Myocyte (in vitro differentiated cells): ENCODE measurements at places on chromosomes 6 and 20.

DNA sequence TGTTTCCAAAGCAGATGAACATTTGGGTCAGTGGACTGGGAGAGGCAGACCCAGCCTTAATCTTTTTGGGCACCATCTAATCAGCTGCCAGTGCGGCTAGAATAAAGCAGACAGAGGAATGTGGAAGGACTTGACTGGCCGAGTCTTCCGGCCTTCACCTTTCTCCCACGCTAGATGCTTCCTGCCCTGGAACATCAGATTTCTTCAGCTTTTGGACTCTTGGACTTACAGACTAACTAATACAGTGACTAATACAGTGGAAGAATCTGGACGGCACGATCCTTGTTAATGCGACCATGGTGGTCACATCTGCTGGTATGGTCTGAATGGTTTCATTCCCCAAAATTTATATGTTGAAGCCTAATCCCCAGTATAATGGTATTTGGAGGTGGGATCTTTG, 122.6 kb upstream of the NXT1 start:
- DNase-seq: no peak

- DNase-seq: no peak
Observed at GRCh38 chr20:17012546-17013226, 214.2 kb upstream of the PCSK2 start.

GRCh38 chr6:124962639-124963415, 590 bp downstream of the RNF217 start:
- peak; percentile 69 for DNase-seq

GRCh38 chr6:105510746-105511145, 107.9 kb upstream of the PREP start:
- DNase-seq: no peak

GRCh38 chr6:124285146-124285545, 481.5 kb downstream of the NKAIN2 start:
- DNase-seq: no peak

- DNase-seq: no peak
Observed at GRCh38 chr6:159092631-159093030, 47.8 kb upstream of the TAGAP start.

DNA sequence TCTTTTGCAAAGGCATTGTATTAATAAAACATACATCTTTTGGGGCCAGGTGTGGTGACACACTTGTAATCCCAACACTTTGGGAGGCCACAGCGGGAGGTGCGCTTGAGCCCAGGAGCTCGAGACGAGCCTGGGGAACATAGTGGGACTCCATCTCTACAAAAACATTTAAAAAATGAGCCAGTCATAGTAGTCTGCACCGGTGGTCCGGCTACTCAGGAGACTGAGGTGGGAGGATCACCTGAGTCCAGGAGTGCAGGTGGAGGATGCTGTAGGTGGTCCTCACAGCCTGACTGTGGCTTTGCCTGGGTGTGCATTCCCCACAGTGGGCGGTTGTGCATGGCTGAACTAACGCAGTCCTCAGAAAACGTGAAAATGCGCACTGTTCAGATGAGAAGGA, 162.5 kb downstream of the DLL1 start:
- no peak for DNase-seq

GRCh38 chr6:163526346-163526745, 111.8 kb downstream of the QKI start:
- no peak for DNase-seq

DNA sequence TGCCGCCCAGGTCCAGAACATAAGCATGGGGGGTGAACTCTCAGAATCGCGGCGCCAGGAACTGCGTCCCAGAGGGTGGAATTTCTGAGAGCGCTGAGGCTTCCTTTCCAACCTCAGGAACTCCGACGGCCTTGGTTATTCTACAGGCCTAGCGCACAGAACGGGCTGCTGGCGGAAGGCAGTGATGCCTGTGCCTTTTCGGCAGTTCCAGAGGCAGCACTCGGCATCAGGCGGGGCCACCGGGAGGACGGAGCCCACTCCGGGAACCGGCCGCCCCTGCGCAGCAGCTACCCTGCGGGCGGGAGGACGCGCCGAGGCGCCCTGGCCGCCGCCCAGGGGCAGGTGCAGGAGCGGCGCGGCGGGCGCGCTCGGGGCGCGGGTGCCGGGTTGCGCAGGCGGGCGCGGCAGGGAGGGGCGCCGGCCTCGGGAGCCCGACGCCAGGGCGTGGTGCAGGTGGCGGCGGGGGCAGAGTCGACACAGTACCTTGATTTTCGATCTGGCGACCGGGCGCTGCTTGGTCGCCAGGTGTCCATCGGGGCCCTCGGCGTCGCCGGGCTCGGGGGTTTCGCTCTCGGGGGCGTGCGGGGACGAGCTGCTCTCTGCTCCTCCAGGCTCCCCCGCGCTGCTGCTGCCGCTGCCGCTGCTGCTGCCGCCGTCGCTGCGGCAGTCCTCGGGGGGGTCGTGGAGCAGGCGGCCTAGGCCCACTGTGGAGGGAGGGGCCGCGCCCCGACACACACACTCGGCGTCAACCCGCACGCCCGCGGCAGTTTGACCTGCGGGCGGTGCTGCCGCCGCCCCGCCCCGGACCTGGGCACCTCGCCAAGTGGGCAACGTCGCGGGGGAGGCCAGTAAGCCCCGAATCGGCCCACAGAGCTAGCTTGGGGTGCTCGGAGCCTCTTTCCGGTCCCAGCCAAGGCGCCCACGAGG, 1.3 kb downstream of the OVOL2 start:
- DNase-seq: no peak

DNA sequence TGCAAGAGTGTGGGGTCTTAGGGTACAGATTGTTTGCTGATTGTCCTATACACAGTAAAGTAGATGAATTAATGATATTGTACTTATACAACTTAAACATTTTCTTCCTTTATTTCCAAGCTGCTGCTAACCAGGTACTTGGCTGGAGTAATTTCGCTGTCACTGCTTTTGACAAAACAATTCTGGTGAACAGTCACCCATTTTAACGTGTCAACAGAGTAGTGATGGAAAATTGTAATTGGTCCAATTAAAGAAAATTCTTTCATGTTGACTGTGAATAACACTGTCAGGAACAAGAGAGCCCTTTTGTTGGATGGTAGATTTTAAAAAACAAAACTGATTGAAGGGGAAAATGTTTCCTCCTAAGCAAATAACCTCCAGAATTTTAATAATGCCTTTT, 26.4 kb upstream of the MROH8 start:
- no peak for DNase-seq

DNA sequence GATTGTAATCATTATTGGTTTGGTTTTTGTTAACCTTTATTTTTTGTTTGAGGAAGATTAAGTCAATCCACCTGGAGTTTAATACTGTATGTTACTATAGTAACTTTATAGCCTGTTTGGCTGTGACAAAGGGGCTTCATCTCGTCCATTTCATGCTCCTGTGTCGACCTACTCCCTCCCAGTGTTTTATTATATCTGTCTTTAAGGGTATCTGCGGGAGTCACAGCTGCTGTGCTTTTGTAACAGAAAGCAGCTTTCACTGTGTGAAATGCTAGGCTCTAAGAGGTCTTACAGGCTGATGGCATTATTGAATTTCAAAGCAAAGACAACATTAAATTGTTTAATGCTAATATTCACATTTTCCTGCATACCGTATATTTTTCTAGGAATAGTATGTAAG, 698.0 kb upstream of the POU3F2 start:
- DNase-seq: no peak

- no peak for DNase-seq
Observed at GRCh38 chr20:3751675-3752385, 15.7 kb downstream of the ADISSP start.

DNA sequence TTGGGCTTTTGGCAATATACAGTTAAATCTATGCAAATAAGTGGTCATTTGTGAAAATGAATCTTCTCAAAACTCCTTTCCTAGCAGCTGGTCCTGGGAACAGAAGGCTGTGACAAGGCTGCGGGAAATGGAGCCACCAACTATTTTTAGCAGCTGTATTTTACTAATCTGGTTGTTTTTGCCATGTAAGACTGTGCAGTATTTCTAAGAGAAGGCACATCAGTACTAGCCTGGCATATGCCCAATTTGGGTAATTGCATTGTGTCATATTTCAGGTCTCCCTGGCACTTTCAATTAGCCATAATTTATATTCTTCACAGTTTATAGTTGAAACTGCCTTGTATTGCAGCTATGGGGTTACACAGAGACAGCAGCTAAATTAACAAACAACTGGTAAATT, 109.6 kb downstream of the MANEA start:
- DNase-seq: no peak

DNA sequence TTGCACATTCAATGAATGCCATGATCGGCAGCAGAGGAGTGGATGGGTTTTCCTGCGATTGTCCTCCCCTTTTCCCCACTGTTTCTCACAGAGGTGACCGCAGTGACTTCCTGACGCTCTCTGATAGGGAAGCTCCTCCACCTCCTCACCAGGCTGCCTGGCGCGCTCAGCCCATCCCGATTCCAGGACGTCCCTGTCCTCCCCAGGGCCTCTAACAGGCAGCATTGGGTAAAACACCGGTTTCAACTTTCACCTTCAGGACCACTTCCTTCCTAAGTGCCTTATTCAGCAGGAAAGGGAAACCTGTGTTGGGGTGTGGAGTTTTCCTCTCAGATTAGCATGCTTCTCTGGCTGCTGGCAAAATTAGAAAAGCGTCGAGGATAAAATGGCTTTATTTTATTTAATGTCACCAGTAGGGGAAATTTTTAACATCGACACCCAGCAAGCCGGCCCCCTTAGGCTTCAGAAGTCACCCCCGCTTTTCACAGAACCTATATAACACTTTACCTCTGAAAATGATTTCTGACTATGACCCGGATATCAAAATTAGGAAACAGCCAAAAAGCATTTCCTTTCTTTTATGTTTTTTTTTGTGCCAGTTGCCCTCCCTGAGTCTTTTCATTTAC, 570.4 kb upstream of the GJE1 start:
- peak; percentile 30 for DNase-seq

- no peak for DNase-seq
Observed at GRCh38 chr6:114650891-114651290, 308.1 kb upstream of the HS3ST5 start.

GRCh38 chr6:82584194-82584695, 220.6 kb downstream of the TPBG start:
- no peak for DNase-seq

DNA sequence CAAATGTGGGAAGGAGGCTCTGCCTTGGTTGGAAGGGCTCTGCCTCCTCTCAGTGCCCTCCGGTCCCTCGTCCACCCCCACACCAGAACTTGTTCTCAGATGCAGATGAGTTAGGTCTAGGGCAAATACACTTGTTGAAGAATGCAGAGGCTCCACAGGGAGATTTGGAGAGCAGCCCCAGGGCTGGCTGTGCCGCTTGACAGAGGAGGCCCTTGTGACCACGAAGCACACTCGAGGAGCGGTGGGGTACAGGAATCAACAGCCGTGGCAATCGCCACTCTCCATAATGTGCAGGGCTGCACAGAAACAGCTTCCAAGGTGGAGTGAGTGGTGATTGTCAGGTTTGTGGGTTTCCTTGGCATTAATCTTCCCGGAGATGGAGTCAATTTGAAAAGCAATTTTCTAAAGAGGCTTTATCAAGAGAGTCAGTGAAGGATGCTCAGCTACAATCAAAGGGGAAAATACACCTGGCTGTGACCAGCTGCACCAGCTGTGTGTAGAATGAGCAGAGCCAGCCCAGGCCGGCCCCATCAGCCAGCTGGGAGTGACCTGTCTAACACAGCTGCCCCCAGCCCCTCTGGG, 59.5 kb downstream of the BFSP1 start:
- no peak for DNase-seq
